Effector memory CD8-positive, alpha-beta T cell (primary cell): ENCODE measurements at places on chromosomes 12 and 14.

DNA sequence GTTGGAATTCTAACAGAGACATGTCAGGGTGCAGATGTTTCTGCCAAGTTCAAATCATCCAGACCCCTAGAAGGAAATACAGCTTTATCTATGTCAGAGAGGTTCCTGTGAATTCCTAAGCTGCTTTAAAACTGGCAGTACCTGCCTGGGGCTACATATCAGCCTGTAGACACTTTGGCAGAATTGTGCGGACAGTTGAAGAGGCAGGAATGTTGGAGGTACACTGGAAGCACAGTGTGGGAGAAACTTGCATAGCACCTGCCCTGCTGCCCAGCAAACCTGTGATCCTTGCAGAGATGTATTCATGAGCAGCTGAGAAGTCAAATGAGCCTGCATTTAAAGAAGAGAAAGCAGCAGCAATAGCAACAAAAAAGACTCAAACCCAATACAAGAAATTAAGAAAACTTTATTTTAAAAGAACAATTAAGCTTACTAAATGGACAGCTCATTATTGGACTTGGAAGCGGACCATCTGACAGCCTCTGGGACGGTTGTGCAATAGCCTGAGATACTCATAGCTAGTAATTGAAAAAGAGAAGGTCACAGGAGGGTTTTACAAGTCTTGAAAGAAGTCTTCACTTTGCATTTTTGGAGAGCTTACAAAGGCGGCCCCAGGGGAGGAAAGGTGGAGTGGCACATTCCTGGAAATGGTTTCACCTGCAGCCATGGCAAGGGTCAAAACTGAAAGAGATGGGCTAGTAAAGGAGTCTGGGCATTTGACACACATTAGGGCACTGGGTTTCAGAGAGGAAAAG is 280.9 kb upstream of the FLRT2 start:
- DNase-seq = no peak

DNA sequence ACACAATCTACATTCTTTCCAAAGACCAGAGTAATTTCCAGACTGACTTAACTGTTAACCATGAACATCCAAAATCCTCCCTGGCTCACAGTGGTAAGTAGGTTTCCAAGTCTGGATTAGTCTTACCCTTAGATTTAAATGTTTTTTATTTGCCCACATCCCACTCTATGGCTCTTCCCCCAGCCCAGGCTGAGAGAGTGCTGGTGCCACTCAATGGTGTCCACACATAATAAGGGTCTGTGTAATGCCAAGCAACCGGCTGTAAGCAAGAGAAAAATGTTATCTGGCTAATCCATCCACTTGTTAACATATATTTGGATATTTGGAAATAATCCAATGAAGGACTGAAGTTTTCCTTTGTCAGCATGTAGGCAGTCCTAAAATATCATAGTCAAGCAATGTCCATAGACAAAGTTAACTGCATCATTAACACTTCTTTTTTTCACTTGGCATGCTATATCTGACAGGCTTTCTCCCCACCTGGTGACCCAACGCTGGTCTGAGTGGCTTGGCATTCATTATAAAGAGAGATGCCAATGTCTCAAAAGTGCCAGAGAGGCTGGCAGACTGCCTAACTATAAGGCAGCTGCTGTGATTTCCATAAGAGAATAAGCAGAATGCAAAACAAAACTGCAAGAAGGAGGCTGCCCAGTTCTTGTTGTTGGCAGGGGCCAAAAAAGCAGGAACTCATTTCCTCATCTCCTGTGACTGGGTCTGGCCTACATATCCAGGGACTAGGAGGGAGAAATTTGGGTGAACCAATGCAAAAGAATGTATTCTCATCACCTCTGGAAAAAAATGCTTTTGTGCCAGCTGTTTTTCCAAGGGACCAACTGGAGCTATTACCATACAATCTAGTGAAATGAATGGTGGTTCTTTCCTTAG is 13.9 kb upstream of the HOXC13 start:
- DNase-seq = no peak

DNA sequence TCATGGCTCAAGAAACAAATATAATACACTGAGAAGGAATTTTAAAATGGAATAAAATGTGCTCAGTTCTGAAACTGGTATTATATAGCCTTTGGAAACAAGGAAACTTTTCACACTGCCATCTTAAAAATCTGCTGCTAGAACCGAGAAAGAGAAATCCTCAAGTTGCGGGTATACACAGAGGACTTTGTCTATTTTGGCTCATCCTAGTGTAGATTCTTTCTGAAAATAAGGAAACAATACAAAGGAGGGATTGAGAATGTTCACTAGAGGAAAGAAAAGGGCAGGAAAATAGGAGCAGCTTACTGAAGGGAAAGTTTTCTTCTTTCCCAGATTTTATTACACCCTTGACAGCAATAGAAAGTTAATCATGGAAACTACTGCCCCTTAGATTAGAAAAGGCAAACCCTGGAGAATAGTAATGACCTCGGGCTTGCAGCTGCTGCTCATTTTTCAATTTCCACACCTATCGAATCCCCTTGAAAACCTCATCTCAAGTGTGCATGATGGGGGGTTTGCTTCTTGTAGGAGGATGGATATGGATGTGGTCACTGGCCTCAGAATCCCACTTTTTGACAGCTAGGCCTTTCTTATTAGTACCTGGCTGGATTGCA is 104.6 kb downstream of the DAAM1 start:
- DNase-seq = no peak

- DNase-seq = no peak
Measured at GRCh38 chr14:23052182-23052623, 5.1 kb downstream of the CDH24 start.

DNA sequence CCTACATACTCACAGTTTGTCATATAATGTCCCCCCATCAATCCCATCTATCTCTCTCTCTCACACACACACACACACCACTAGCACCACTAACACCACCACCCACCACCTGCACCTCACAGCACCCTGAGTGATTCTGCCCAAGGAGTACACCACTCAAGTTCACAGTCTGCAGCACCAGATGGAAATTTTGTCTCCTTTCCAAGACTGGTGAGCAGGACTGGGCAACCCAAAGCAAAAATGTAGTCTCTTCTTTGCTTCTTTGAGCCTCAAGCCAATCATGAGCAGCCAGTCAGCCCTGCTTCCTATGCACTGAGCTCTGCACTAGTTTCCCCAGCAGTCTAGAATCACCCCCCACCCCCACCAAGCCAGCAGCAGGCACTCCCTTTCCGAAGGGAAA is 15.0 kb upstream of the ARMH4 start:
- no peak for DNase-seq

GRCh38 chr12:131222329-131223139 is 268.8 kb downstream of the ADGRD1 start:
- DNase-seq = no peak

- DNase-seq = no peak
Measured at GRCh38 chr12:54858562-54858961, 4.2 kb downstream of the MUCL1 start.

- DNase-seq = no peak
Measured at GRCh38 chr14:75011356-75011994, 8.8 kb downstream of the EIF2B2 start.

DNA sequence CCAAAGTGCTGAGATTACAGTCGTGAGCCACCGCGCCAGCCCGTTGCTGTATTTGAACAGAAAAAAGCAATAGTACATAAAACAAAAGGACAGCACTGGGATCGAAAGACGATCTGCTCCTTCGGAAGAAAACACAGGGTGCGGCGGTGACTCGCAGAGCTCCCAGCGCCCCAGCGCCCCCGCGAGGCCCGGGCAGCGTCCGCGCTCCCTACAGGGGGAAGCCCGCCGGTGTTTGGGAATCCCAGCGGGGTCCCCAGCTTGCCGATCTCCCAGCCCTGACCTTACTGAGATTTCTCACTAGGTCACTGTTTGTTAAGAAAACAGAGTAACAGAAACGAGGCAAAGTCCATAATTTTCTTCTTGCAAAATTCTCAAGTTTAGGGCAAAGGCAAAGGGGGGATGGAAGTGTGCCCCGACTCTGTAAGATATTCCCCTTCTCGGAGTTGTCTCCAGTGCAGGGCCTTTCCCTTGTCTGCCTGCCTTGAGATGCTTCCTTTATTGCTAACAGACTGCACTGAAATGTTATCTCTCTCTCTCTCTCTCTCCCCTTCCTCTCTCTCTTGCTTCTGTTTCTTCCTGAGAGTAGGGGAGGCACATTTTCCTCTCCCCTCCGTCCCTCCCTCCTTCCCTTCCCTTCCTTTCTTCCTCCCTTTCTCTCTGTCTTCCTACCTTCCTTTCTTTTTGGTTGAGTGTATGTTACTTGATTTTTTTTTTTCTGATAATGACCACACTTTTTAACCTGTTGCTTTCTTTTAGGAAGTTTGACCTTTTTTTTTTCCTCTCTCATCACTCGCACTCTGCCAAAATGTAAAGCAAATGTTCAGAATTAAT is 91.9 kb downstream of the TMEM30B start:
- no peak for DNase-seq

DNA sequence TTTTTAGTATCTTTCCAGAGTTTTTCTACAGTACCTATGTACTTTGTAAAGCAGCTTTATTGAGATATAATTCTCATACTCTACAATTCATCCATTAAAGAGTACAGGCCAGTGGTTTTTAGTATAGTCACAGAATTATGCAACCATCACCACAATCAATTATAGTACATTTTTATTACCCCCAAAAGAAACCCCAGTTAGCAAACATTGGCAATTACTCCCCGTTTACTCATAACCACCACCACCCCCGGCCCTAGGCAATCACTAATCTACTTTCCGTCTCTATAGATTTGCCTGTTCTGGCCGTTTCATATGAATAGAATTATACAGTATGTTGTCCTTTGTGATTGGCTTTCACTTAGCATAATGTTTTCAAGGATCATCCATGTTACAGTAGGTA is 119.8 kb downstream of the KICS2 start:
- DNase-seq = no peak

- no peak for DNase-seq
Measured at GRCh38 chr14:23093991-23094665, 808 bp downstream of the ACIN1 start.

DNA sequence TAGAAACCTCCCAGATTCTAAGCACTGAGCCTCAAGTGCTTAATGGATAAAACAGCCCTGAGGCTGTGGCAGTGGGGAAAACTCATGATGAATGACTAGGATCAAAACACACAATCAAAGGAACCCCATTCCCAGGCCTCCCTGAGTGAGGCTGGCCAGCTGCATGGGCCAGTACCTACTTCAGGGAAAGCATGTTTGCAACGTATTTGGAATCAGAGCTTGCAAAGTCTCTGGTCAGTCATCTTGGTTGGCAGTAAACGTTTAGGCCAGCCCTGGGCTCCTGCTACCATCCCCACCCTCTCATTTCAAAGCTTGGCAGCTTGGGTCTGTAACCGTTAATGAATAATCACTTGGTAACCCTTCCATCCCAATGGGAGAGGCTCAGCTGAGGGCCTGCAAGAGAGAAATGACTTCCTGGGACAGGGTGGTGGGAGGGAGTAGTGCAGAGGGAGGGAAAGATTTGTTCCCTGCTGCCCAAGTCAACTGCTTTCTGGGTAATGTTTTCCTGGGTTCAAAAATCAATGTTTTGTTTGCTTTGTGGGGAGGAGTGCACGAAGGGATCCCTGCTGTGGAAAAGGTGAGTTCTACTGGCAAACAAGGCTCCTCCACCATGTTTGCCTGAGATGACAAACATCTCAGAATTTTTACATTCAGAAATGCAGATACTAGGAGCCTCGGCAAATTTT is 2.0 kb upstream of the RNASE8 start:
- DNase-seq = no peak

- no peak for DNase-seq
Measured at GRCh38 chr14:90846511-90846910, 30.3 kb upstream of the TTC7B start.

DNA sequence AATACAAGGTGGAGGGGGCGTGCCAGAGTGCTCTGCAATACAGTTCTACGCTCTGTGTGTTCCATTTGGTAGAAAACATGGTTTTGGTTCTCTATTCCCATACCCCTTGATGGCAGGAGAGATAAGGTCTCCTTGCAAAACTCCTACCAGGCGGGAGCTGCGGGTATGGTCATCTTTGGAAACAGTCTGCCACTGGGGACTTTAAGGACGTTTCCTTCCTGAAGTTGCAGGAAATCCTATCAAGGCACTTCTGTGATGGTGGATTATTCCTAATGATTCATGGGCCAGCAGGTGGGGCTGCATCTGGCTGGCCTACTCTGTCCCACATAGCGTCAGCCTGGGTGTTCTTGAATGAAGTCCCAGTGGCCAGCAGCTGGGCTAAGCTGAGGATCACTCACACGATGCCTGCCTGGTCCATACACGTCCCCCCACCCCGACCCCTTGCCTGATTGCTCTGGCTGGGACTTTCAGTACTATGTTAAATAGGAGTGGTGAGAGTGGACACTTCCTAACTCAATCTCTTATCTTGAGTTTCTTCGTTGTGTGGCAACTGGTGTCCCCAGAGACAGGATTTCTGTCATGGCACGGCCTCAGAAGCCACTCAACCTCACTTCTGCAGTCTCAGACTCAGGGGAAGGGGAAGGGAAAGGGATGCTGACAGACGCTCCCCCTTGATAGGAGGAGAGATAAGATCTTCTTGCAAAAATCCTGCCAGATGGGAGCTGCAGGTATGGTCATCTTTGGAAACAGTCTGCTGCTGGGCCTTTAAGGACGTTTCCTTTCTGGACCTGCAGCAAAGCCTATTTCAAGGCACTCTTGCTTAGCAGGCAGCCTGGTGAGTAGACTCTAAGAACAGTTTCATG is 61.0 kb upstream of the FKBP4 start:
- no peak for DNase-seq

GRCh38 chr12:27014859-27015729 is 910 bp upstream of the TM7SF3 start:
- DNase-seq = no peak
